Adipocyte (in vitro differentiated cells): ENCODE measurements at places on chromosomes 3 and 15.

GRCh38 chr15:94312946-94313345, 81.6 kb downstream of the MCTP2 start:
- DNase-seq: peak; percentile 3

GRCh38 chr3:38690185-38690584, 40.7 kb upstream of the SCN5A start:
- DNase-seq: no peak

GRCh38 chr3:142481196-142481595, 33.4 kb upstream of the XRN1 start:
- DNase-seq: no peak

- DNase-seq: no peak
Observed at GRCh38 chr3:24628523-24629258, 134.0 kb upstream of the THRB start.

DNA sequence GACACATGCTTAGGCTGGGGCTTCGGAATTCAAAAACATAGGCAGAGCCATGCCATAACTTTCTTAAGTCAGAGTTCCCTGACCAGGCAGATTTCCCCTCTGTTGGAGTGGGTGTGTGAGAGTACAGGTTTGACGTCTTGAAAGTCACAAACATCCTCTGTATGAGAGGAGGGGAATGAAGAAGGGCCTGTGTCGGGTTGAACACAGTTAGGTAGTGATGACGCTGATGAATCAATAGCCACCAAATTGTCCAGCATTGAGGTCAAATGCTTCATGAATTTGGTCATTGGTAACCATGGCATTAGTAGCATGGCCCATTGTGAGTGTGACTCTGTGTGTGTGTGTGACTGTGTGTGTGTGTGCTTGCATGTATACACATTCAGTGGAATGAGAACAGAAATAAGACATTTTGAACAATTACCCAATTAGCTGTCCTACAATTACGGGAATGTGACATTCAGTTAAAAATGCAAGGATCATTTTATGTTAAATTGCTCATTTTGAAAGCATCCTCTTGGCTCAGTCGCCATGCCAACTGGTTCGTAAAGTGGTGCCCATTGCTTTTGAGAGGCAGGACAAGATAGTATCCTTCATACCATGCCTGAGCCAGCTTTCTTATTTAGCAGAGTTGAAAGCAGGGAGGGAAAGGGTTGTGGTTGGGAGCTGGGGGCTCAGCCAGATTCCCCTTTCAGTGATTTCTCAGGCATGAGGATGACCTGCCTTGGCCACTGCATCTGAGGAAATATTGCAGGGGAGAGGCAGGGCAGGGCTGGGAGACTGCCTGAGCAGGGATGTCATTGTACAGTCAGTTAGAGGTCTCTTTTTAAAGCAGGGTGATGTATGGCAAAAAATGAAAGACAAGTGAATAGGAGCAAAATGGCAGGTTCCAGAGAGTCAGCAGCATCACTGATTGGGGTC, 35.4 kb downstream of the RBP2 start:
- no peak for DNase-seq

- no peak for DNase-seq
Observed at GRCh38 chr3:27724459-27725197, 2.5 kb upstream of the EOMES start.

DNA sequence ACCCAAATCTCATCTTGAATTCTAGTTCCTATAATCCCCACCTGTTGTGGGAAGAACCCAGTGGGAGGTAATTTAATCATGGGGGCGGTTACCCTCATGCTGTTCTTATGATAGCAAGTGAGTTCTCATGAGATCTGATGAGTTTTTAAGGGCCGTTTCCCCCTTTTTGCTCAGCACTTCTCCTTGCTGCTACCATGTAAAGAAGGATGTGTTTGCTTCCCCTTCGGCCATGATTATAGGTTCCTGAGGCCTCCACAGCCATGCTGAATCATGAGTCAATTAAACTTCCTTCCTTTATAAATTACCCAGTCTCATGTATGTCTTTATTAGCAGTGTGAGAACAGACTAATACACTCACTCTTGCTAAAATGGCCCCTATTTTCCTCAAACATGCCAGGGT, 374.7 kb downstream of the TUSC7 start:
- DNase-seq: no peak

DNA sequence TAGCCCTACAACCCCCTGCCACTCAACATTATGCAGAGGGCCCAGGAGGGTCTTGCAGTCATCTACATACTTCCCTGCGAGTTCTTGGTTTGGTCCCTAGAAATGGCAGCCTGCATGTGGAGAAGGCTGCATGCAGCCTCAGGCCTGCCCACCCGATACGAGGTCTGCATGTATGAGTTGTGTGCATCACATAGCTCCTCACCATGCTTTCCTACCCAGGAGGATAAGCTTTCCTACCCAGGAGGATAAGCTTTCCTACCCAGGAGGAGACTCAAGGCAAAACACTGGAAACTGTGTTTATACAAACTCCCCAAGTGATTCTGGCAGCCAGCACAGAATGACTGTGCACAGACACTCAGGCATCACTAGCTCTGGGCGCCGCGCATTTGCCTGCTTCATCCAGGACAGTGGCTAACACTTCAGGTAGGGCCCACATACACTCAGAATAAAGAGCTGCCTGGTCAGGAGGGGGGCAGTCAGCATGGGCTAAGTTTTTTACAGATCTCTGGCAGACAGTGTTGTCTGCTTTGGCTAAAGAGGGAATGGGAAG, 187.7 kb downstream of the THSD4 start:
- DNase-seq: no peak

DNA sequence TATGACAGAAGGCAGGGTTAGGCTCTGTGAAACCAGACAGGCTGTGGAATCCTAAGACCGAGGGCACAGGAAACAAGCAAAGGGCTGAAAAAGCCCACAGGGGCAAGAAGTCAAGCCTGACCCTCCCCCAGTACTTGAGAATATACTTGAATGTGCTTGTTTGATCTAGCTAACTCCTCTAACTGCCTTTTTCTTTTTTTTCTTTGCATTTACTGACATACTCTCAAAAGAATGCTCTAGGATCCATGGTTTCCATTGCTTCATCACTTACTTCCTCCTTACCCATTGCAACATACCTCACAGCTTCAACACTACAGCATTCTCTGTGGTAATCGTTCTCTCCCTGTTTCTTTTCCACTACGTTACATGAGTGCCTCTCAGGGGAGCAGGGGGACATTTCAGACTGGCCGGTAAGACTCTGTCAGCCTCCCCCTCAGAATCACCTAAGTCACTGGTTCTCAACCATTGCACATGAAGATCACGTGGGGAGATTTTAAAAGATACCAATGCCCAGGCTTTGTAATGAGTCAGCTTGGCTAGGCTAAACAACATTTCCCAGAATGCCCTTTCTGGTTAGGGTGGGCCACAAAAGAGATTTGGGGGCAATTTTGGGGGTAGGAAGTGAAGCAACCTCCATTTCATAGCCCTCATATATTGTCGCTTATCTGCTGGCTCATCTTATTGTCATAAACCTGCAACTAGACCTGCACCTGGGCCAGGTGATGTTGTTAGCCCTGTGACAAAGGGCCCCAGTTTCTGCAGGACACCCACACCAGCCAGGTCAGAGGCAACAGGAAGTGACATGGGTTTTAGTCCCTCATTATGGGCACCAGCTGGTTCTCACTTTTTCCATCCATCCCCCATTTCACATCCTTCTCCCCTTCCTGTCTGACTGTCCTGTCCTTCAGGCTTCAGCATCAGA, 24.6 kb upstream of the RSL24D1 start:
- DNase-seq: peak; percentile 98

DNA sequence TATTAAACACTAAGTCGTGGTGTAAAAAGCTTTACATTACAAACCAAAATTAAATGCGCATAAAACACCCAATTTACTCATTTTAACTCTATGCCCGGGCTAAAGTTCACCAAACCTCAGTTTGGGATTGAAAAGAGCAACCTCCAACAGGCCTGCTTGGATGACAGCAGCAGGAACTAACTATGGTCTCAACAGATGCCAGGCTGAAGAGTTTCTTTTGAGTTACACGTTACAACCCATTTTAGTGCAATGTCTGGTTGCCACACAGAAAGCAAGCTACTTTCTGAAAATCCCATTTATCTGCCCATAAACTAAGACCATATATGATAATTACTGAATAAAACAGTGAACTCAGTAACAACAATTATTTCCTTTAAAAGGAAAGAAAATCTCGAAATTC, 2.2 kb downstream of the SATB1 start:
- DNase-seq: peak; percentile 28

DNA sequence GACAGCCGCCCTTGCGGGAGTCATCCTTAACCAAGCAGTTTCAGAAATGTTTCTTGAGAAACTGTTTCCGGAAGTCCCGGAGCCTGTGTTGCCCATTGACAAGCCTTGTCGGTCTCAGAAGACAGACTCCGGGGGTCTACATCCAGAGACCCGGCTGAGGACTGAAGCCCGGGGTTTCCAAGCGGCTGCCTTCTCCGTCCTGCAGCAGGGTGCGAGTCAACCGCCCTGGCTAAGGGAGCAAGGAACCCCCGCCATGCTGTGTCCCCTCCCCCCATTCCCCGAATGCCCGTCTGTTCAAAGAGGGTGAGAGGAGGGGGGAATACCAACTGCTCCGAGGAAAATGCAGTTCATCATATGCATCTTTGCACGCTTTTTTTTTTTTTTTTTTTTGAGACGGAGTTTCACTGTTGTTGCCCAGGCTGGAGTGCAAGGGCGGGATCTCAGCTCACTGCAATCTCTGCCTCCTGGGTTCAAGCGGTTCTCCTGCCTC, 61.6 kb downstream of the ATP1B3 start:
- DNase-seq: no peak

- DNase-seq: no peak
Observed at GRCh38 chr15:83810110-83810509, 156.2 kb downstream of the ADAMTSL3 start.

- DNase-seq: no peak
Observed at GRCh38 chr15:42605796-42606195, 30.4 kb downstream of the STARD9 start.

DNA sequence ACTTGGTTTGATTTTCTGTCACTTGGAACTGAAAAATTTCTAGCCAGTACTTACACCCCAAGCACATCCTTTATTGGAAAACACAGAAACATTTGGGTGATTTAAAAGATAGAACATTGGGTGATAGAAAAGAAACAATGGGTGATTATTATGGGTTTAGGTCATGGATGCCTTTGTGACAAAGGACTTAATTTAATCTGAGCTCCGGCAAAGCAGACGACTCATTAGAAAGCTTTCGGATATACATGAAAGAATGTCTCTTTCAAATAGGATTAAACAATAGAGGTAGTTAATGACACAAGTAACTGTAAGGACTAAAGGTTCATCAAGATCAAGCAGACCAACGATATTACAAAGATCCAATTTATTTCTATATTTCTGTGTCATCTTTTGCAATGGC, 37.3 kb upstream of the CNTN4 start:
- DNase-seq: no peak

- no peak for DNase-seq
Observed at GRCh38 chr3:46242120-46242519, at the start of gene CCR3. CCR3 (plus strand) TSS chr3:46242460; CDS start chr3:46265159, 22,699 bp downstream.

GRCh38 chr15:58587486-58587885, 155.7 kb downstream of the LIPC start:
- DNase-seq: no peak

DNA sequence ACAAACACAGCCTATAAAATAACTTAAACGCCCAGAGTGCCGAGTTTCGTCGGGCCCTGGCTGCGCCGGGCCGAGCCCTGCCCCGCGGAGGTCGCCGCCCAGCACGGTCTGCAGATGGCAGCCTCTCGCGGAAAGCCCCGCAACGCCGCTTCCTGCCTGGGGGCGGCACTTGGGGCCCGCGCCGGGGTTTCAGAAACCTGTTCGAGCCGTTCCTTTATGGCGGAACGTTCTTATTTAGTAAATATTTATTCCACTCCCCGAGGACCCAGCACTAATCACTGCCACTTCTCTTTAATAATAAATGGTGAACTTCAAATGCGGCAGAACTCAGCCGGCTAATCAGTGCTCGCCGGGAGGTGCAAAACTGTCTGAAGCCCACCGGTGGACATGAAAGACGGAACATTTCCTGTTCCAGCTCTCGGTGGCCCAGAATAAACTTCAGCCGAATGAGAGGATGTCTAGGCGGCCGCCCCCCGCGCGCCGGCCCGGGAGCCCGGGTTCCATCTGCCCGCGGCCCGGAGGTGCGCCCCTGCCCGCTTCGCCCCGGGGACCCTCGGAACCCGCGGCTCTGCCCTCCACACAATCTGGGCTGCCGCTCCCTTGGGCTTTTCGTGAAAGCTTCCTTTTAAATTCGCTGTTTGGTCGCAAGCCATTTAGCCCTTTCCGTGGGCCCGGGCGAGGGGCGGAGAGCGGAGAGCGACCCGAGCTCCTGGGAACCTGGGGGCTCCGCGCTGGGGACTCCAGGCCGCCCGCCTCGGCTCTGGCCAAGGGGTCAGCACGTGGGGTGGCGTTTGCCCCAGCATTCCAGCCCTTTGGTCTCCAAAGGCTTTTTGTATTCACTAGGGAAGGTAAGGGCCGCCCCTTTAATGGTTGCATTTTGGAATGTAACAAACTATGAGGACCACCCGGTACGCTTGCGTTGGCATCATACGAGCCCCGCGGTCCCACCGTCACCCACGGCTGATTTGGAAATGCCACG, 110.8 kb upstream of the ATP11B start:
- DNase-seq: peak; percentile 80

- DNase-seq: no peak
Observed at GRCh38 chr15:41530363-41530956, 13.6 kb downstream of the RPAP1 start.

DNA sequence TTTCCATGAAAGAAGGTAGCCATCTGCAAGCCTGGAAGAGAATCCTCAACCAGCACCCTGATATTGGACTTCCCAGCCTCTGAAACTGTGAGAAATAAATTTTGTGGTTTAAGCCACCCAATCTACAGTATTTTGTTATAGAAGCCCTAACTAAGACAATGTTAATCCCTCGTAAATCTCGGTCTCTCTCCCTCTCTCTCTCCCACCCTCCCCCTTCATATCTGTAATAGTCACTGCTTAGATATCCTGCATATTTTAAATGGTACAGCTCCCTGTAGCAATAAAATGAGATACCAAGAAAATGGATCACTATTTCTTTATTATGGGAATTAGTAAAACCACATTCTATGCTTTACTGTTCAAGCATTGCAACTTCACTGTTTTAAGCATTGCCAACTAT, 21.0 kb upstream of the FAM174B start:
- no peak for DNase-seq

DNA sequence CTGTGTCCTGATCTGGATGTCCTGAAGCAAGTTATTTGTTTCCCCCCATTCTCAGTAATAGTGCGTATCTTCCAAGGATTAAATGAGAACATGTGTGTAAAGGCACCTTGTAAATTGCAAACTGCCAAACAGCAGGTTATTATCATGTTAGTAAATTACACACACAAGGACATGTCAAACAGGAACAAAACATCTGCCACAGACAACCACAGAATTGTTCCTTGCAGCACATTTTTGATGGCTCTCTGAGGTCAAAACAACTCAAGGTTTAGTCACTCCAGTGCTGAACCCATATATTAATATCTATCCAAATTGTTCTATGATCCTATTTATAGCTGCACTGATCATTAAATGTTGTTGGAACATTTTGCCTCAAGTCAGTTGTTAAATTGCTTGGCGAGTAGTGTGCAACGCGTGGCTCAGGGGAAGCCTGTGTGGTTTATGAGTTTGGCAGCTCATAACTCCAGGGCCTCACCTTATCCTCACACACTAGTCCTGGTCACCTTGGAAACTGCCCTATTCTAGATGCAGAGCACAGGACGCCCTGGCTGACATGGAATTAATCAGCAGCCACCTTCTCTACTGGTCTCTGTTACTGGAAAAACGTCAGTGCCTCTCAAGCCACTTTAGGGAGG, 46.3 kb upstream of the CDV3 start:
- no peak for DNase-seq
